Stimulated activated CD4-positive, alpha-beta T cell treated with anti-CD3 and anti-CD28 coated beads, Interleukin-2, amount 100 ng/mL, for 4 hours (primary cell): ENCODE measurements at places on chromosomes 12 and 14.

- DNase-seq = no peak
Observed at GRCh38 chr12:79409562-79409961, 281.2 kb downstream of the PAWR start.

GRCh38 chr14:101695659-101696058 lies 65.8 kb upstream of the PPP2R5C start:
- DNase-seq = no peak

GRCh38 chr14:84874436-84874835 lies 655.5 kb upstream of the FLRT2 start:
- DNase-seq = no peak

- DNase-seq = no peak
Observed at GRCh38 chr14:75734854-75735253, 73.8 kb downstream of the TTLL5 start.

DNA sequence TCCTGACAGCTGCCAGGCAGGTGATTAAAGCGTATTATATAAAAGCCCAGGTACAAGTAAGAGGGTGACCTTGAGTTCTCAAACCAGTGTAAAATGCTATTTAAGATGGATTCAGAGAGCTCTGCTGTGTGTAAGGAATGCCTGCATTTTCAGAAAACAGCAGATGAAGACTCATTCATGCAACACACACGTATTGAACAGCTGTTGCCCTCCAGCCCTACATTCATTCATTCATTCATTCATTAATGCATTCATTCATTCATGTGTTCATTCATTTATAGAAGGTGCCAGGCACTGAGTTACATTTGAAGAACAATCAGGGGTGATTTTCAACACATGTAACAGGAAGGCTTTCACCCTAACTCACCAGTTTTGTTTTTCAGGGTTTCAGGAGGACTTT lies 27.4 kb upstream of the ELK3 start:
- no peak for DNase-seq

DNA sequence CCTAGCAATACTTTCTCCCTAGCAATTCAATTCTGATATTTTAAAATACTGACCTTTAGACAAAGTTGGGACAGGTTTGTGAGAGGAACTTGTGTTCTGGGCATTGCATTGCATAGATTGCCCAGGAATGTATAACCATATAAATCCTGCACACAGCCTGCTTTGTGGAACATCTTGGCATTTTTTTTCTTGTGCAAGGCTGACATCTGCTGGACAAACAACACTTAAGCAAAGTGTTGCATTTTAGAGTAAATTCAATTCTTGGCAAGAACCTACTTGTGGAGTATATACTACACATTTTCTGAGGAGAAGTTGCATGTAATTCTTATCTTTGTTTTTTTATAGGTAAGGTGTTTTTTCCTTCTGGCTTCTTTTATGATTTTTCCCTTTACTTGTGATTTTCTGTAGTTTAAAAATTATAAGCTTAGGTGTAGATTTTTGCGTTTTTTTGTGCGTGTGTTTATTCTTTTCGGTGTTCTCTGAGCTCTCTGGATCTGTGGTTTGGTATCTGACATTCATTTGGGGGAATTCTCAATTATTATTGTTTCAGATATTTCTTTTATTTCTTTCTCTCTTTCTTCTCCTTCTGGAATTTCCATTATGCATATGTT lies 26.4 kb downstream of the TESPA1 start:
- peak; percentile 56 for DNase-seq

GRCh38 chr12:44696542-44696941 lies 179.6 kb downstream of the NELL2 start:
- no peak for DNase-seq

- DNase-seq = no peak
Observed at GRCh38 chr12:30979371-30980259, 53.1 kb downstream of the TSPAN11 start.

DNA sequence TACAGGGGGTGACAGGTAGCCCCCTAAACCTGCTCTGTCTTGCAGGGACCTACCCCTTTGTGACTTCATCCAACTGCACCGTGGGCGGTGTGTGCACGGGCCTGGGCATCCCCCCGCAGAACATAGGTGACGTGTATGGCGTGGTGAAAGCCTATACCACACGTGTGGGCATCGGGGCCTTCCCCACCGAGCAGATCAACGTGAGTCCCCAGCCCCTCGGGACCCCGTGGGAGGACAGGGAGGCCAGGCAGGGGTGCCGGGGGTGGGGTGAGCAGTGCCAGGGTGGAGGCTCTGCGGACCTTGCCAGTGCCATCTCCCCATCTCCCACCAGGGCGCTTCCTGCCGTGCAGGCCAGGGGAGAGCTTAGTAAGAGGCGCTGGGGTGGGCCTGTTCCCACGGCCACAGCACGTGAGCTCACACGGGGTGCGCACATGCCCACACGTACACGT lies 11.1 kb upstream of the SIVA1 start:
- no peak for DNase-seq

DNA sequence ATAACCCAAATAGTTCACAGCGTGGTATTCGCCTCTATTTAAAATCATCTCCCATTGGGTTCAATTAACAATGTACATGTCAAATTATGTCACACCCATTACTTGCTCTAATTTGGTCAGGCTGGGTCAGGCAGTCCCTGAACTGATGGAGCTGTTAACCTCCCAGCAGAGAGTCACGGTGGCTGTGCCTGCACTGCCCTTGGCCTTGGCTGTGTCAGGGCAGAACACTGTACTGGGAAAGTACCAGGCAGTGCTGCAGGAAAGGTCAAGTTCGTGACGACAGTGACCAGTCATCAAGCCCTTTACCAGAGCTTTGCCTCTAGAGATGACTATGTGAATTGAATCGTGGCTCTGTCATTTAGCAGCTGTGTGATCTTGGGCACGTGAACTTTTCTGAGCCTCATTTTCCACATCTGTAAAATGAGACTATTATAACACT lies 100.0 kb downstream of the ARF6 start:
- no peak for DNase-seq

GRCh38 chr12:47378907-47379306 lies 299.1 kb upstream of the AMIGO2 start:
- no peak for DNase-seq

GRCh38 chr14:68143341-68143841 lies 323.8 kb downstream of the RAD51B start:
- no peak for DNase-seq
